Activated T-helper 17 cell treated with anti-CD3 and anti-CD28 coated beads, Interleukin-2, amount 50 U/mL, for 72 hours (primary cell): ENCODE measurements at places on chromosomes 5 and 9. TPM values are rescaled to one million over a fixed set of nuclear protein-coding genes. Genes with fewer than 3 reads are reported as not detected.

WDR38 gene
- not detected for total RNA-seq

TDRD7 gene
- 7.5 TPM for total RNA-seq

UCK1 gene
- 23.7 TPM for total RNA-seq

- no peak for ATAC-seq
These were observed 86.7 kb upstream of the PCA3 start for GRCh38 chr9:76677481-76678055.

BHMT2 gene
- not detected for total RNA-seq

ARHGEF39 gene
- total RNA-seq: 16.1 TPM

DNA sequence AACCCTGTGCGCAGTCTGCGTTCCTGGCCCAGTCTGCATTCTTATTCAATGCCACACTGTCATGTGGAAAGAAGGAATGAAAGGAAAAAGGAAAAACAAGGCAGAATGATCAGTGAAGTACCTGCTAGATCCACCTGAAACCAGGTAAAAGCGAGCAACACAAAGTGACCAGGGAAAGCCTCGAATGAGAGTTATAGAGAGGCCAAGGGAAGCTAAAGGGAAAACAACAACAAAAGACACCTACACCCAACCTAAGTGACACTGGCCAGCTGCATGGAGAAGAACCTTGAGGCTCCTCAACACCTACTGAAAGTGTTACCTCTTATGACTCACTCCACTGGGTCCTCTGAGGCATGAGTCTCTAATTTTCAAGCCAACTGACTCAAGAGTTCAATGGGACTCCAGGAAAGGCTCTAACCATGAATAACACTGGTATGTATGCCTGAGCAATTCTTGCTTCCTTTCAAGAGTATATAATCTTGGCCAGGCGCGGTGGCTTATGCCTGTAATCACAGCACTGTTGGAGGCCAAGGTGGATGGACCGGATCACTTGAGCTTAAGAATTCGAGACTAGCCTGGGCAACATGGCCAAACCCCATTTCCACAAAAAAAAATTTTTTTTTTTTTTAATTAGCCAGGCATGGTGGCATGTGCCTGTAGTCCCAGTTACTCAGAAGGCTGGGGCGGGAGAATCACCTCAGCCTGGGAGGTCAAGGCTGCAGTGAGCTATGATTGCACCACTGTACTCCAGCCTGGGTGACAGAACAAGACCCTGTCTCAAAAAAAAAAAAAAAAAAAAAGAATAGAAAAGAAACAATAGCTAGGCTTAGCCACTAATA lies 29.0 kb downstream of the MTMR12 start:
- peak; percentile 82 for ATAC-seq

DNA sequence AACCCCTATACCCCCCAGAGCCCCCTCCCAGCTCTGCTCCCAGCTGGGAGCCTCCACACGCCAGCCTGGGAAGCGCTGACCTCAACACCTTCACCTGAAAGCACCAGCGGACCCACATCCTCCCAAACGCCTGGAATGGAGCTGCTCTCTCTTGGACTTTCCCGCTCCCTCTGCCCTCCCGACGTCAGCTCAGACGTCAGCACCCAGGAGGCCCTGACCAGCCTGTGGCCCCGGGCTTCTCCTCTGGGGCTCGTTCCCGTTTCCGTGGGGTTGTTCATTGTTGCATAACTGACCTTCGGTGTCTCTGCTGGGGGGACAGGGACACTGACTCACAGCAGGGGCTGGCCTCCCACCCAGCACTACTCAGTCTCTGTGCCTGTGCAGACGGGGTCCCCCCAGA lies 35.0 kb upstream of the SLC6A3 start:
- no peak for ATAC-seq

SLC36A2 gene
- total RNA-seq: not detected

CEP78 gene
- total RNA-seq: 37.2 TPM

GRCh38 chr5:67648201-67648671 lies 451.6 kb upstream of the CD180 start:
- no peak for ATAC-seq

BHMT gene
- not detected for total RNA-seq

- no peak for ATAC-seq
These were observed 136.1 kb downstream of the MACIR start for GRCh38 chr5:103394676-103395075.

DNA sequence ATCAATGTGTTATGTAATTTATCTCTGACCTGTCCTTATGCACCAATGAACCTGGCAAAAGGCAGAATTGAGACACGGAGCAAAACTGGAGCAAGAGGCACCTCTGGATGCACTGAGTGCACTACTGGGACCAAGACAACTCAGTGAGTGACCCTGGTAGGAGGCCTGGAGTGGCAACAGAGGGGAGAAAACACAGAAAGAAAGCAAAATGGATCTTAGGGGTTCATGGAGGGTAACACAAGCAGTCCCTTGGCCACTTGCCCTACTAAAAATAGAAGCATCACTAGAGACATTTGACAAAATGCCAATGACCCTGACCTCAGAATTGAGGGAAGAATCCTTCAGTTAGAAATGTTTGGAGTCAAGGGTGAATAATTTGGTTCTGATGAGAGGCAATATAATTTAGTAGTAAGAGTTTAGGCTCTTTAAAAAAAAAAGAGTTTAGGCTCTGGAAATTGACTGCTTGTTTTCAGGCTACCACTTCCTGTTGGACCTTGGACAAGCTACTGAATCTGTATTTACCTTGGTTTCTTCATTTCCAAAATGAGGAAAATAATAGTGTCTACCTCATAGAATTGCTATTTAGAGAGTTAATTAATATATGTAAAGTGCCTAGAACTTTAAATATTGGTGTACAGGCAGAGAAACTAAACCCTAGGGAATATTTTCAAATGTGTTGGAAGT lies 234.9 kb upstream of the TARS1 start:
- no peak for ATAC-seq
